ENCODE measurements at places on chromosomes 4 and X. TPM values are rescaled to one million over a fixed set of nuclear protein-coding genes. Genes with fewer than 3 reads are reported as not detected.
A peak's percentile ranks its signal among the peaks of the same experiment; 100 is the strongest.

DNA sequence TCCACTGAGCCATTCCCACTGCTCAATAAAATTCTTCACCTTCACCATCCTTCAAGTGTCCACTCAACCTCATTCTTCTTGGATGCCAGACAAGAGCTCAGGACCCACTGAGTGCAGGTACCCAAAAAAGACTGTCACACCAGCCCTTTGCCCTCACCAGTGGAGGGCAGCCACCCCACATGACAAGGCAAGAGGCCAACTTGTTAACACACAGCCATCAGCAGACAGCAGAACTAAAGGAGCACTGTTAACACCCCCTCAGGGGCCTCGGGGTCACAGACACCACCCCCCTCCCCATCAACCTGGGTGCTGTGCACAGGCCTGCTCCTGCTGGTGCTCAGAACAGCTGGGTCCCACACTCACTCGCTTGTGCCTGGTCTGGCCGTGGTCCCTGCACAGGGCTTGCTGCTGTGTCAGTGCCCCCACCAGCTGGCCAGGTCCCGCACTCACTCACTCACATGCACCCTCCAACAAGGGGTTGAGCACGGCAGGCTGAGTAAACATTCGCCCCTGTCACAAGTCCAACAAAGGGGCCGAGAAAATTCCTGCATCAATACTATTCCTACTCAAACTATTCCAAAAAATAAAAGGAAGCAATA lies 54.1 kb downstream of the ATRX start:
- DNase-seq, result no peak

CLDN22 gene
- not detected for total RNA-seq

- DNase-seq, result peak; percentile 38
Observed at GRCh38 chr4:157898836-157899605, 273.8 kb downstream of the GASK1B start.

- DNase-seq, result no peak
Observed at GRCh38 chr4:57100979-57101651, 9.1 kb downstream of the IGFBP7 start.

GRCh38 chr4:178356725-178357124 lies 914.5 kb upstream of the AGA start:
- no peak for DNase-seq

Measured in kidney epithelial cell (primary cell).